ENCODE measurements at places on chromosomes 4 and X.

- DNase-seq = no peak
Measured at GRCh38 chrX:21831496-21831895, 7.9 kb upstream of the MBTPS2 start.

- DNase-seq = no peak
Measured at GRCh38 chrX:46710425-46710824, 48.5 kb downstream of the SLC9A7 start.

DNA sequence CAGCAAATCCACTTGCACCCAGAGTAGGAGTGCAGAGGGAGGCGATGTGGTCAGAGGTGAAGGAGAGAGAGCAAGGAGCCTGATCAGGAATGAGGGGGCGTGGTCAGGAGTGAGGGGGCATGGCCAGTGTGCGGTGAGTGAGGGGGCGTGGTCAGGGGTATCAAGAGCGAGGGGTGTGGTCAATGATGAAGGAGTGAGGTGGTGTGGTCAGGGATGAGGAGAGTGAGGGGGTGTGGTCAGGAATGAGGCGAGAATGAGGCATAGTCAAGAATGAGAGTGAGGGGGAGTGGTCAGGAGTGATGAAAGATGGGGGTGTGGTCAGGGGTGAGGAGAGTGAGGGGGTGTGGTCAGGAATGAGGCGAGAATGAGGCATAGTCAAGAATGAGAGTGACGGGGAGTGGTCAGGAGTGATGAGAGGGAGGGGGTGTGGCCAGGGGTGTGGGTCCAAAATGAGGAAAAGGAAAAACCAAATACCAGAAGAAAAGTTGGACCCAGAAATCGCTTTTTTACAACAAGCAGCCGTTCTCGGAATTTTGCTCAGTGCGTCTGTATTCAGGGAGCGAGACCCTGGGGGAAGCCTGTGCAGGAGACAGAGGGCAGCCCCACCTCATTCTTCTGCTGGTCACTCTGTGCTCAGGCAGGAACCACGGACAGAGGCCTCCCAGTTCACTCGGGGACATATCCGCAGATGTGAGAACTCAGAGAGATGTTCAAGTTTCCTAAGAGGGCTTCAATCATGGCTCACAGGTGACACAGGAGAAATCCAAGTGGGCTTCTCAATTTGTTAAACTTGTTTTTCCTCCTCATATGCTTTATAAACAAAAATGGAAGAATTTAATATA is 47.5 kb downstream of the MAGEA1 start:
- DNase-seq = no peak

DNA sequence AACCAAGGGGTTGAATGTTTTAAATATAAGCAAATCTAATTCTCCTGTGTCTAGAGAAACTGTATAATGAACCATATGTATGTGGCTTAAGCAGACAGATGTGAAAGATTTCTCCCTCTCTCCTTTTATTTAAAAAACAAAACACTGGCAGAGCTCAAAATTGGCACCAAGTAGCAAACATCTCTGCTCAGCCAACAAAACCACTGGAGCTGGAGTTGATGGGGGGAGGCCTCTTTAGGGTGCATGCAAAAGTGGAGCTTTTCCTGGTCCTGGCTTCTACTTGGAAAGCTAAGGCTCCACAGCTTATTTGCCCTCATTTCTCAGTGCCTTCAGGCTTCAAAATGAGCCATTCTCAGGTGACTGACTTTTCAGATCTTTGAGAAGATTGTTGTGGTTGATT is 95.6 kb downstream of the REPS2 start:
- no peak for DNase-seq

DNA sequence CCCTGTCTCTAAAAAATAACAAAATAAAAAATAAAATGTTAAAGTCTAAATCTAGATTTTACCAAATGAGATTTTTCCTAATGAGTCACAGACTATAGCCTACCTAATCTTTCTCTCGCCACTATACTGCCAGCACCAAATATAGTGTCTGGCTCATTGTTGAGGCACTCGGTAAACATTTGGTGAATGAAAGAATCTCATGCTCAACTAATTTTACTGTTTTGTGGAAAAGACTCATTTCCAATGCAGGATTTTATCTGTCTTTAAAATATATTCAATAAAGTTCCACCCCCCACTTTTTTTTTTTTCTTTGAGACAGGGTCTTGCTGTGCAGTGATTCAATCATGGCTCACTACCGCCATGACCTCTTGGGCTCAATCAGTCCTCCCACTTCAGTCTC is 71.5 kb downstream of the PLS3 start:
- no peak for DNase-seq

- no peak for DNase-seq
Measured at GRCh38 chr4:40331101-40331745, 3.9 kb upstream of the CHRNA9 start.
